Fibroblast of skin of right quadriceps (primary cell): ENCODE measurements at places on chromosomes 11 and 22.

- DNase-seq: no peak
These were observed 136.8 kb downstream of the PKNOX2 start for GRCh38 chr11:125301346-125301745.

DNA sequence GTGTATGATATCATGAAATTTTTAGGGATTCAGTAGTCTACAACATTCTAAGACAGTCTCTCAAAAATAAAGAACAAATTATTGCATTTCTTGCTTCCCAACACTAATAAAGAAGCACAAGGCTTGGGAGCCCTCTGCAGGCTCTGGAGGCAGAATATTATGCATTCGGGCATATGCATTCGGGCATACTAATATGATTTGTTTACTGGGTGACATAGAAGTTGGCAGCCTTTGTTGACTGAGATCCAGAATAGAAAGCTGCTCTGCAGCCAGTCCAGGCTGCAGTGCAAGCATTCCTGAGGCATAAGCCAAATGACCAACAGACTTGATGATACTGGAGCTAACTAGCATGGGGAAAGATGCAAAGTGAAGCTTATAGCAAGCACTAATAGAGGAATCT lies 945.5 kb downstream of the OPCML start:
- no peak for DNase-seq

GRCh38 chr11:94343495-94343894 lies 39.1 kb downstream of the IZUMO1R start:
- no peak for DNase-seq

GRCh38 chr11:126352934-126353801 lies 2.3 kb upstream of the ST3GAL4 start:
- DNase-seq: peak; percentile 63

DNA sequence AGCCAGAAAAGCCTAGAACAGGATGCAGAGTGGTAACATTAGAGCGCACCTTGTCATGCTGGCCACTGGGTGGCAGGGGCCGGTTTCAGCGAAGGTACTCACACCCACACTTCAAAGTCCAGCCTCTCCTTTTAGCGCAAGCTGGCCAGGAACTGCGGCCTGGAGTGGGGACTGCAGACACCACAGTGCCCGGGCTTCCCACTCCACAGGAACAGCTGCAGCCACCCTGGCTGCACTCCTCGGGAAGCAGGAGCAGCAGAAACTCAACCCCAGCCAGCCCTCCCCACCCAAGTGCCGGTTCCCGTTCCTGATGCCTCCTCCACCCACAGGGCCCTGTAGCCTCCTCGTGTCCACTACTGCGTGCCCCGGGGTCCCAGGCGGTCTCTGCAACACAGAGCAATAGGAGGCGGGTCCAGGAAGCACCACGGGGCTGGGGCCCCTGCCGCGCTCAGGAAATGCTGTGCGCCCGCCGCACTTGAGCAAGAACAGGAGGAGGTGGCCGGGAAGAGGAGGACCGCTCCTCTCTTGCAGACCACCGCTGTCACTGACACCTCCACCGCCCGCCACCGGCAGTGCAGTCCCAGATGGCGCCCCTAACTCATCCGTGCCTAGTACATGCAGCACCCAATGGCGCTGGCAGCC lies 2.2 kb downstream of the RFPL2 start:
- DNase-seq: peak; percentile 15

- peak; percentile 44 for DNase-seq
These were observed 320.5 kb downstream of the AASDHPPT start for GRCh38 chr11:106397787-106398501.

- no peak for DNase-seq
These were observed 125.0 kb downstream of the KCNC1 start for GRCh38 chr11:17859552-17859951.

DNA sequence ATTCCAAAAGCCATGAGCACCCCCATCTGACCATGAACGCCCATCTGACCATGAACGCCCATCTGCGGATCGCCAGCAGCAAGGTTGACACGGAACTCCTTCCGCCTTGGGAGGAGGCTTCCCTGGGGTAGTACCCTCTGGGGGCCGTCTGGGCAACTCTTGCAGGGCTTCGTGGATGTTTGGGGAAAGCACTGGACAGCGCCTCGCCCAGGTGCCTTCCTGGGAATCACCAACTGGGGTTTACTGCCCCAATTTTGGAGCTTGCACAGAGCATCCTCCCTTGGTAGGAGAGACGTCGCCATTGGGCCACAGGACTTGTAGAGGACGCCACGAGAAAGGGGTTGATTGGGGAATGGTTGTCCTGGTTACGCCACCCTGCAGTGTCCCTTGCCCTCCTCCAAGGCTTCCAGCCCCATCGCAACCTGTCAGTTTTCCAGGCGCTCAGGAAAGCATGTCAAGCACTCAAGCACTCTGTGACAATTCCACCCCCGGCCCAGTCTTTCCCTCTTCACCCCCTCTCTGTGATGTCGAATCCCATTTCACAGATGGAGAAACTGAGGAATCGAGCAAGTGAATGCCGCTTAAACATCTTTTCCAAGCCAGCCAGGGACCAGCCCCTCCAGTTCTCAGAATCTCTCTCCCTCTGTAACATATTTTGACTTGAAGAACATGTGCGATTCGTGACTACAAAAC lies 914 bp upstream of the PRDM11 start:
- DNase-seq: peak; percentile 30

GRCh38 chr11:112852143-112852866 lies 108.9 kb upstream of the NCAM1 start:
- DNase-seq: peak; percentile 68

DNA sequence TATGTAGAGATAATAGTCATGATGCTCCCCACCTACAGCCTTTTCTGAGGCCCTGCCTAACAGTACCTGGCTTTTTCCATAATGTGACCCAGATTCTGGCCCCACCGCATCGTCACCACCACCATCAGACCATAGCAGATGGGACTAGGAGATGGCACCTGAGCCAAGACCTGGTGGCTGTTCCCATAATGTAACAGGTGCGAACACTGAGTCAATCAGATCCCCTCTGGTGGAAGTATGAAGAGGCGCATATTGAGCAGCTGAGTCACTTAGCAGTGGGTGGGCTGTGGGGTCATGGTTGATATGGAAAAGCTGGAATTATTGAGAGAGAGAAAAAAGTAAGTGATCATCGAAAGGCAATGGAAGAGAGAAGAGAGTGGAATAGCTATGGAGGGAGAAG lies 578.0 kb upstream of the CADM1 start:
- DNase-seq: no peak
